Brain microvascular endothelial cell (primary cell): ENCODE measurements at places on chromosomes 2 and 18.
A peak's percentile ranks its signal among the peaks of the same experiment; 100 is the strongest.

GRCh38 chr18:58056852-58057251 is 12.8 kb downstream of the NEDD4L start:
- no peak for DNase-seq

DNA sequence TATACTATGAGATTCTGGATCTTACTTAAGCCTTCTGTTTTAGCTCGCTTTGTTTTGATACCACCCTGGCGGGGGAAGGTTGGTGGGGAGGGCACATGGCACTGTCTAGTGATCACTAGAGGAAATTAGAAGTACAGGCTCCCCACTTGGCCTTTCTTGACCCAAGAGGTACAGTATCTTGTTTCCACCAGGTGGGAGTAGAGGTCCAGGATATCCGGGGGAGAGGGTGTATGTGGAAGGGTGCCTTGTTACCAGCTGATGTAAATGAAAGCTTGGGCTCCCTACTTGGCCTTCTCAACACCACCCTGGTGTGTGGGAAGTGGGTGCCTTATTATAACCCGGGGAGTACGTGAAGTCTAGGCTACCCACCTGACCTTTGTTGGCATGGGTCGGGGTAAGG is 7.5 kb downstream of the GALNT1 start:
- DNase-seq, result no peak

GRCh38 chr2:123485056-123485455 is 540.0 kb upstream of the CNTNAP5 start:
- DNase-seq, result no peak

DNA sequence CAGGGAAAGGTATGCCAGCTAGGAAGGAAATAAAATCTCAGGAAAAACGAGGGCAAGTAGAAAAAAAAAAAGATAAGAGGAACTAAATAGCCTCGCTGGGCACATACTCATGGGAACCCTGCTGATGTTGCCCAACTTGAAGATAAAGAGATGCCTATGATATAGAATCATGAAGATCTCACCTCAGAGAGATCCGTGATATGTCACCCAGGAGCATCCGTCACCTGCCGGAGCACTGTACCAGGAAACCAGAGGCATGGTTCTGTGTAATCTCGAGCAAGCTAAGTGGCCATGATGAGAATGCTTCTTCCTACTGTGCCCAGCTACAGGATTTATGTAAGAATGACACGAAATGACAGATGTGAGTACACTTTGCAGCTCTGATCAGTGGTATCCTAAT is 40.0 kb downstream of the CYP1B1 start:
- DNase-seq, result no peak

- no peak for DNase-seq
Observed at GRCh38 chr2:68320118-68320641, 431 bp upstream of the CNRIP1 start.

- DNase-seq, result no peak
Observed at GRCh38 chr2:200185628-200186000, 120.9 kb upstream of the SPATS2L start.

DNA sequence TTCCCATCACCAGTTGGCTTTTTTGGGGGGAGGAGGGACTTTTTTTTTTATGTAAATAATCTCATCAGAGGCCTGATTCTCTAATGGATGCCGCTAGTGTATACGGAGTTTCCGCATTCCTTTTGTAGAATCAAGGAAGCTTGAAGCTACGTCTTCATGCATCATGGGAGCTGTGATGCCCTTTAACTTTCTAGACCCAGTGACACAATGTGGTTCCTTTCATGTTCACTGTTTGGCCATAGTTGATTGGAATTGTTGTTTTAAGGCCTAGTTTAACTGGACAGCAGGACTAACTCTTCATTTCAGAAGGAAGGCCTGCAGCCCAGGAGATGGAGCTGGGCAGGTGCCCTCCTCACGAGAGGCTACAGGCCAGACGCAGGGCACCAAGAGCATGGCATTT is 287.9 kb downstream of the AGAP1 start:
- DNase-seq, result no peak

DNA sequence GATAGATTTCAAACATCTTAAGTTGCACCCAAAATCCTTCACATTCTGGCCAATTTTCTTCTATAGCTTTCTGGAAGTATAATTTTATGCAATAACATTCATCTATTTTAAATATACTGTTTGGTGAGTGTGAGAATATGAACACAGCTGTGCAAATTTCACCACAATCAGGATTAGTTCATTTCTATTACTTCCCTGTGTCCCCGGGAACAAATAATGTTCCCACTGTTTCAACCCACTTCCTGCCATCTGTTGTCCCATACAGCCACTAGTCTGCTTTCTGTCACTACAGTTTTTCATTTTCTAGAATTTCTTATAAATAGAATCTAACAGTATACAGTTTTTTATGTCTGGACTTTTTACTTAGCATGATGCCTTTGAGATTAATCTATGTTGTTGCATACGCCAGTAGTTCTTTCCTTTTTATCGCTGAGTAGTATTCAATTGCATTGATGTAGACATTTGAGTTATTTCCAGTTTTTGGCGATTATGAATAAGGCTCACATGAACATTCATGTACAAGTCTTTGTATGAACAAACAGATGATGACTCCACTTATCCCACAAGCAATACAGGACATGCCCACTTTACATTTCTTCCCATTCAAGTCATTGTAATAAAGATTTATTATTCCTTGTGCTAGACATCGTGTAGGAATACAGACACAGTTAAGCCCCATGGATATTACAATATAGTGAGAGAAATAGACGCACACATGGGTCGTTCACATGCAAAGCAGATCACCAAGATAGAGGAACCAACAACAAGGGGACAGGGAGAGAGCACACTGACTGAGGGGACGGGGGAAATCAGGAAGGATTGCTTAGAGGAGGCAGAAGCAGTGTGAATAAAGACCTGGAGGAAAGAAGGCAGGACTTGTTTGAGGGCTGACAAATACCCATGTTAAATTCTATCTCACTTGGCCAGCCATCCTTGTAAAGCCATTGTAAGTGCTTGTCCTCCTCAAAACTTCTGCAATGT is 72.9 kb upstream of the PAX8 start:
- no peak for DNase-seq

GRCh38 chr2:217142649-217143266 is 282.9 kb upstream of the TNP1 start:
- DNase-seq, result peak; percentile 38

- no peak for DNase-seq
Observed at GRCh38 chr2:172484253-172484652, 56.9 kb downstream of the ITGA6 start.

DNA sequence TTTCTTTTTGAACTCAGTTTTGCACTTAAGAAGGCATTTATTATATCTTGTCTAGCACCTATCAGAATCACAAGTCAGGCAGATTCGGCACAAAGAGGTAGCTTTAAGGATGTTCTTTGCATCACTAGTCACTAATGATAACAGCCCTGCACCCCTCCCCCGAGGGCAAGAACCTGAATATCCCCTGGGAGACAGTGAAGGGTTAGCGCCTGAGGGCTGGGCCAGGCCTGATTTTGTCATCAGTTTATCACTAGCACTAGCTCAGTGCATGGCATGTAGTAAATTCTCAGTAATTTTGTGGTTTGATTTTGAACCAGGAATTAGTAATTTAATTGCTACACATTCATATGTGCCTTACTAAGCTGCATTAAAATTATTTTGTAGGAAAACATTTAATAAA is 23.9 kb upstream of the HS6ST1 start:
- no peak for DNase-seq

- no peak for DNase-seq
Observed at GRCh38 chr2:36044411-36044810, 311.2 kb upstream of the CRIM1 start.

- no peak for DNase-seq
Observed at GRCh38 chr2:202841090-202841867, 30.3 kb downstream of the ICA1L start.

GRCh38 chr2:197934261-197934933 is 130.0 kb downstream of the PLCL1 start:
- DNase-seq, result no peak

- DNase-seq, result no peak
Observed at GRCh38 chr2:84033347-84033974, 425.6 kb downstream of the SUCLG1 start.

DNA sequence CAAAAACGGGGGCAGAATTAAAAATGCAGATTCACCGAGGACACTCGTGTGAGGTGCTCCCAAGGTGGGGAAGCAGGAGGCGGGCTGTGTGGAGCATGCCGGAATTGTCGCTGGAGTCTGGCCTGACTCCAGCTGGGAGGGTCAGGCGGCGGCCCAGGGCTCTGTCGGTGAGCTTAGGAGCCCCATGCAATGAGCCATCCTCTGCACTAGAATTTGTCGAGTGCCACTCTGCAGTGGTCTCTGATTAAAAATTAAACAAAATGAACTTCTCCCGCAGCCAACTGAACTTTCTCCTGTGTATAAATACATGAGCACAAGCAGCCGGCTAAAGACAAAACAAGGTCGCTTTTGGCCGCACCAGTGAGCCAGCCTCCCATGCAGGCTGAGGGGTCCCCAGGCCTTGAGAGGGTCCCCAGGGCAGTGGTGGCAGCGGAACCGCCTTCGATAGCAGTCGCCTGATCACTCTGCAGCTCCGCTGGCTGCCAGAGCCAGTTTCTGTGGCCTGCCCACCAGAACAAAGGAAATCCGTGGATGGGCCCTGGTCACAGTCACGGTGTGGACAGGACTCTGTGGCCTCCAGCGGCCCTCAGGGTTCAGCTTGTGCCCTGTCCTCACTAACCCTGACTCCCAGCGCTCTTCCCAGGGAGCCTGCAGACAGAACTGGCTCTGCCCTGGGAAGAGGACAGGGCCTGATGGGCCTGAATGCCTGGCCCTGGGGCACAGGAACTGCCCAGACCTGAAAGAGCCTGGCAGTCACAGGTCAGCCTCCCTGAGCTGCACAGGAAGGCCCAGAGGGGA is 201.3 kb downstream of the EIPR1 start:
- no peak for DNase-seq

- DNase-seq, result no peak
Observed at GRCh38 chr2:240203031-240203787, 62.8 kb upstream of the OTOS start.

DNA sequence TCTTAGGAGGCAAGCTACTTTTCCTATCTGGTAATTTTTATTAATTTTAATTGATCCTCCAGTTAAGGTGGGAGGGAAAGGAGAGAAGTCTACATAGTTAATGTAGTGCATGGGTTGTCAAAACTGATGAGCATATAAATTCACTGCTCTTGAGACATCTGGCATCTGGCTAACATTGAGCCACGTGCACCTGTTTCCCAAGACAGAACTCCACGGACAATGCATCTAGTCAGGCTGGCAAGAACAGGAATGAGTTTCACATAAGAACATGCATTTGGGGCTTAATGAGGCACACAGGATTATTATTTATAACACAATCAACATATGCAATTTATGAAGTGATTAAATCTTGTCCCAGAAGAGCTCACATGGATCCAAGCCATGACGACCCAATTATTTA is 16.2 kb upstream of the RAB1A start:
- DNase-seq, result no peak

DNA sequence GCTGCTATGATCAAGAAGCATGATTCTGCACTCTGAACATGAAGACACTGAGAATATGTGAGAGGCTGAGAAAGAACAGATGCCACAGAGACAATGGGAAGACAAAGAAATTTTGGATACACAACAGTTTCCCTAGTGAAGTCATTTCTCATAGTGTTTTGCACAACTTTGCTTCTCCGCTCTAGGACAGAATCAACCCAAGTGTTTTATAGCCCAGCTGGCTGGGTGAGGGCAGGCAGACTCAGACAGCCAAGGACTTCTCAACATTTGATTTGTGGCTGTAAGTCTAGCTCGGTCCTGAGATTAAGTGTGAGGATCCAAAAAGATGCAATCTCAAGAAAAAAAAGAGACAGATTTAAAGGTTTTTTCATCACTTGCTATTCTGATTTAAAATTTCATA is 536.5 kb upstream of the CRIM1 start:
- DNase-seq, result no peak

DNA sequence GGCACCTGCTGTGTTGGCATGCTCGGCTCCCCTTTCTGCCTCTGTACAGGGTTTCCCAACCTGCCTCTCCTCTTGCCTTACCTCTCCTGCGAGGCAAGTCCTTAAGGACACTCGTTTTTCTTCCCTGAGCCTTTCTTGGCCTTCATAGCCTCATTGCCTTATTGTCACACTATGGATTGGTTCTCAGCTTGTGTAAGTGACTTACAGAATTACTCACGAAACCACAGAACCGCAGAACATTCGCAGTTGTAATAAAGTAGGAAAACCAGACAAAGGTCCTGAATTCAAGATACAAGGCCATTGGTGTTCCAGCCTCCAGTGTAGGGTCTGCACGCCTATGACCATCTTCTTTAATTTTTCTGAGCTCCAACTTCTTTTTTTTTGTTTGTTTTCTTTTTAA is 317.6 kb upstream of the SMIM21 start:
- DNase-seq, result no peak

- DNase-seq, result no peak
Observed at GRCh38 chr2:82027921-82028615, 1723.5 kb upstream of the LRRTM1 start.

GRCh38 chr2:176514276-176514675 is 245.0 kb downstream of the MTX2 start:
- DNase-seq, result no peak

DNA sequence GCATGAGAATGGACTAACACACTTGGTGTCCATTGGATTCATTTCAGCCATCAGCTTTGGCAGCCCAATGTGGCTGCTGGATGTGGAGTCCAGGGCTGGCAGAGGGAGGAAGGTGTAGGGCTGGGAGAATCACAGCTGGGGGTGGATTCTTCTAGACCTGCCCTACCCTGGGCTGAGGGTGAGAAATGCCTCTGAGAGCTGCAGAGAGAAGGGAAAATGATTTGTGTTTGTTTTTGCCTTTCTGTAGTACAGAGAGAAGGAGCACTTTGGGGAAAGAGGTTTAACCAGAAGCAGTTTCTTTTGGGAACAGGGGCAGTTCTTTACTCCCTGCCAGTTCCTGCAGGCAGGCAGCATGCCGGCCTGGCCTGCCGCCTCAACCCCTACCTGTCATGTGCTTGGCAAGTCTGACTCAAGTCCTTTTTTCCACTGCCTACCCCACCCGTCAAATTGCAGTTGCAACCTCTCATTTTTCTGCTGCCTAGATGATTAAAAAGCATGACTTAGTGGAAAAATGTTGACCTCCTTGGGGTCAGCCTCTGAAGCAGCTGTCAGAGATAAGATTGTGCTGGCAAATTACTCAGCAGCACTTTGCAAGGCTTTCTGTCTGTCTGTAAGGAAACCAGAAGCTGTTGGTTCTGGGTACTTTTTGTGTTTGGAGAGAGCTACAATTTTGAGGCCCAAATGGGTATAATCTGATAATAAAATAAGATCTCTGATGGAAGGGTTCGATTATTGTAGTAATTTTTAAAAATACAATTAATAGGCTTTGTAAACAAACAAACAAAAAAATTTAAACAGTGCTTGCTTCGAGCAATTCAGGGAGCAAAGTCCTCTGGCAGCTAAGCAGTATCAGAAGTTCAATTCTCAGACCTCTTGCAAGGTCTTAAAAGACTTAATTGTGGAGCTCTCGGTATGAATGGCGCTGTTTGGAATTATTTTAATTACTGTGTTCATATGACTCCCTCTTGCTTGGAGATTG is 21.7 kb downstream of the LBH start:
- peak; percentile 87 for DNase-seq

DNA sequence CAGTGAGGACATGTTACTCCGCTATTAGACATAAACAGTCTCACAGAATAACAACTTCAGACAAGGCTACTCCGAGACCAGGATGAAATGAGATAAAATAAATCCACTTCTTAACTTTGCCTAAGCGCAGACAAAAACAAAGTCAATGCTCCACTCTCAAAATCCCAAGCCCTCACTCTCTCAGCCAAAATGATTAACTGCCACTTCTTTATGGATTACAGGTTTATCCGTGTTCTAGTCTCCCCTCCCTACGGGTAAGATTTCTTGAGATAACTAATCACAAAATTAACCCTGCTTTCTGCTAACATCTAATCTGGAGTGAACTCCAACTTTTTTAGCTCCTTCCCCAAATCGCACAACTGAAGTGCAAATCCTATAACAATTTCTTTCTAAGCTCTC is 1.1 kb upstream of the CRYGC start:
- DNase-seq, result no peak
